ENCODE measurements at places on chromosomes 12 and 14. TPM values are rescaled to one million over a fixed set of nuclear protein-coding genes. Genes with fewer than 3 reads are reported as not detected.

The CLEC9A gene
- not detected for total RNA-seq

The OTUB2 gene
- 0.25 TPM for total RNA-seq

The VRTN gene
- not detected for total RNA-seq

The KRT76 gene
- total RNA-seq: not detected

The PTPN6 gene
- total RNA-seq: 174 TPM

The RERG gene
- total RNA-seq: not detected

The AP1G2 gene
- total RNA-seq: 329 TPM

The SCNN1A gene
- 0.86 TPM for total RNA-seq

The ZCRB1 gene
- total RNA-seq: 36.7 TPM

The HOXC5 gene
- total RNA-seq: not detected

The RDH12 gene
- total RNA-seq: not detected

The GLS2 gene
- total RNA-seq: 1.3 TPM

The NUAK1 gene
- not detected for total RNA-seq

The CIDEB gene
- total RNA-seq: 13.2 TPM

The SCN8A gene
- 1.1 TPM for total RNA-seq

The MUCL1 gene
- total RNA-seq: not detected

The PRB3 gene
- total RNA-seq: not detected

The RNASE7 gene
- not detected for total RNA-seq

The CMA1 gene
- not detected for total RNA-seq

The POTEM gene
- total RNA-seq: not detected

The GLIPR1L1 gene
- total RNA-seq: not detected

Measured in CD4-positive, CD25-positive, alpha-beta regulatory T cell (primary cell).